GM12891 (cell line): ENCODE measurements at places on chromosomes 3 and 15.
A peak's percentile ranks its signal among the peaks of the same experiment; 100 is the strongest.

GRCh38 chr3:140848666-140849065 lies 93.0 kb upstream of the SLC25A36 start:
- no peak for DNase-seq

- no peak for DNase-seq
Measured at GRCh38 chr15:34206011-34206410, 3.9 kb downstream of the KATNBL1 start.

DNA sequence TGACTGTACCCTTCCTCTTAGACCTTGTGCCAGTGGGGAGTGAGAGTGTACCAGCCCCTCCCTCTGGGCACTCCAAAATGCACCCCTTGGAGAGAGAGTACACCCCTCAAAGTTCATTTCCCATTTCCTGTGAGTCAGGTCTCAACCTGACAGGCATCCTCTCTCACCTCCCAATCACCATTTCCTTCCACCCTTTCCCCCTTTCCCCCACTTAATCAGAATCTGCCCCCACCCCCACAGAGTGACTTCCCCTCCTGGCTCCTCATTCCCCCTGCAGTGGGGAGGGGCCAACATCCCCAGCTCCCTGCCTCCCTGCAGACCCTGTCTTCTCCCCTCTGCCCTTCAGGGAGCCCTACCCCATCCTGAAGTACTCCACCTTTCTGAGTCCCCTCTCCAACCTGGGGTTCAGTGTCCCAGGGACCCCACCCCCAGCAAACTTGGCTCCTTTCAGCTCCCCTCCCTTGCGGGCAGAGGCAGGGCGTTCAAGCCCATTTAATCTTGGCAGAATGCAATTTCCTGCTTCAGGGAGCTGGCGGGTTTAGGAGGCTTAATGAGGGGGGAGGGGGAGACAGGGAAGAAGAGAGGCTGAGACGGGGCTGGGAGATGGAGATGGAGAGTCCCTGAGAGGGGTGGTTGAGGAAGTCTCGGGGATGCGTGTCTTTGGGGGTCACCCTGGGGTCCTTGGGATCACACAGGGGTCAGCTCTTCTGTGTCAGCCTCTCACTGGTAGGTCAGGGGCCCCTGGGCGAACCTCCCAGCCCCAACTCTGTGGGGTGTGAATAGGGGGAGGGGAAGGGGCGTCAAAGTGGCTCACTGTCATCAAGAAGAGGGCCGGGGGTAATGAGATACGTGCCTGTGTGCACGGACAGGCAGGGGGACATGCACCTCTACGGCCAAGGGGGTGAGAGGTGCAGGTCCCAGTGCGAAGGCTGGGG lies 16.6 kb upstream of the SEMA3F start:
- DNase-seq, result no peak

GRCh38 chr15:32889214-32889613 lies 171.4 kb downstream of the GREM1 start:
- no peak for DNase-seq

DNA sequence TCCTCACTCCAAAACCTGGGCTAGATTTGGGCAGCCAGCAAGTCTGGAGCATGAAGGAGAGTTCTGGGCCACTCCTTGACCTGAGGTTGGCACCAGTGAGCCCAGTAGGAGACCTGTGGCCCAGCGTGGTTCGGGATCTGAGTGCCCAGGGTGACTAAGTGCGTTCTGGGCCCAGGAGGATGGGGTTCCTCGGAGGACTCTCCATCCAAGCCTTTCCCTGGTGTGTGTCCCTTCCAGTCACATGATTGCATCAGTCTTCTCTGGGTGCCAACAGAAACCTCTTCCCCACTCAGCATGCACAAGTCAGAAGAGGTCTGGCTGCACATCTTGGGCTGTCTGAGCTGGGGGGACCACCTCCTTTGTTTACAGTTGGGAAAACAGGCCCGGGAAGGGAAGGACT lies 14.9 kb downstream of the TMEM43 start:
- DNase-seq, result no peak

DNA sequence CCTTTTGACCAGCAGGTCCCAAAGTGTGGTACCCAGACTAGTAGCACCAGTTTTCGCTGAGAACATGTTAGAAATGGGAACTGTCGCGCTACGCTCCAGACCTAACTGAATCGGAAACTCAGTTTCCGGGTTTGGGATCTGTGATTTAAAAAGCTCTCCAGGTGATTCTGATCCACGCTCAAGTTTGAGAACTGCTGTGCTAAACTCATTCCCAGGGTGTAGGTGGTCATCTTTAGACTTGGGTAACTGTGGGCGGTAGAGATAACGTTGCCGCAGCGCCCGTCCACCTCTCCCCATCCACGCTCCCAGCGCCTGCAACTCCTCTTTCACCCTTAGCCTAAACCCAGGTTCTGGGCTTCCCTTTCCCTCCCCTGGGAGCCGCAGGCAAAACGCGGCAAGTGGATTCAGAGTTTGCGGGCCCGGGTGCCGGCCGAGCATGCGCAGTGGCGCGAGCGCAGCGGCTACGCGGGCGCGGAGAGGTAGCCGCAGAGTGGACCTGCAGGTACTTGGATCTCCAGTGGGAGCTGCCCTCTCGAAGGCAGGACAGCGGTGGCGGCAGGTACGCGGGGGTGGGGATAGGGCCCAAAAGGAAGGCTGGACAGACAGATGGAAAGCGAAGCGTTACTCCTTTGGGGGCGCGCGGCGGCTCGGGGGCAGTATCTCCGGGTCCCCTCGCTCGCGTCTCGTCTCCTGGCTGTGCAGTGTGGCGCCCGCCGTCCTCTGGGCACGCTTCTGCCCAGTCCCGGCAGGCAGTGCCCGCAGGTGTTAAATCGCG lies at the start of gene PLS1:
PLS1 (plus strand) TSS at position 443 of the 775 bp plus-strand sequence. CDS start 67,845 bp downstream, outside the sequence.
- peak; percentile 81 for DNase-seq

- no peak for DNase-seq
Measured at GRCh38 chr15:34691034-34691433, 63.8 kb downstream of the GJD2 start.

DNA sequence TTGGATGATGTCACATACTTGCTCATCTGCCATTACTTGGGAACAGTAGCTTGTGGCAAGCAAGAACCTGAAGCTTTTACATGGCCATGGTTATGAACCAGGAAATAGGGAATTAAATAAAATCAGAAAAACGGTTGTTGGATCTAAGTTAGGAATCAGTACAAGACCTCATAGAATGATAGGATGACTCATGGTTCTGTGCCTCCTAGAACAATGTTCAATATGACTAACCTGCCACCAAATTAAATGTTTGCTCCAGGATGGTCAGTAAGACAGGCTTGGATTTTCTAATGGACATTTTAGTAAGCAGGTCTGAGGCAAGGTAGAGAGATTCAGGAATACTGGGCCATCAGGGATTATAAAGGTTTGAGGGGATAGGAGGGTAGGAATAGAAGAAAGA lies 218.9 kb downstream of the PLOD2 start:
- no peak for DNase-seq

GRCh38 chr3:29618395-29619282 lies 337.8 kb downstream of the RBMS3 start:
- DNase-seq, result no peak

- no peak for DNase-seq
Measured at GRCh38 chr3:121998030-121998580, 23.9 kb downstream of the ILDR1 start.

GRCh38 chr3:142999881-143000280 lies 1.5 kb upstream of the U2SURP start:
- DNase-seq, result no peak
